ENCODE measurements at places on chromosomes 11 and 22. TPM values are rescaled to one million over a fixed set of nuclear protein-coding genes. Genes with fewer than 3 reads are reported as not detected.

Gene MRGPRX4
- 0.20 TPM for total RNA-seq

DNA sequence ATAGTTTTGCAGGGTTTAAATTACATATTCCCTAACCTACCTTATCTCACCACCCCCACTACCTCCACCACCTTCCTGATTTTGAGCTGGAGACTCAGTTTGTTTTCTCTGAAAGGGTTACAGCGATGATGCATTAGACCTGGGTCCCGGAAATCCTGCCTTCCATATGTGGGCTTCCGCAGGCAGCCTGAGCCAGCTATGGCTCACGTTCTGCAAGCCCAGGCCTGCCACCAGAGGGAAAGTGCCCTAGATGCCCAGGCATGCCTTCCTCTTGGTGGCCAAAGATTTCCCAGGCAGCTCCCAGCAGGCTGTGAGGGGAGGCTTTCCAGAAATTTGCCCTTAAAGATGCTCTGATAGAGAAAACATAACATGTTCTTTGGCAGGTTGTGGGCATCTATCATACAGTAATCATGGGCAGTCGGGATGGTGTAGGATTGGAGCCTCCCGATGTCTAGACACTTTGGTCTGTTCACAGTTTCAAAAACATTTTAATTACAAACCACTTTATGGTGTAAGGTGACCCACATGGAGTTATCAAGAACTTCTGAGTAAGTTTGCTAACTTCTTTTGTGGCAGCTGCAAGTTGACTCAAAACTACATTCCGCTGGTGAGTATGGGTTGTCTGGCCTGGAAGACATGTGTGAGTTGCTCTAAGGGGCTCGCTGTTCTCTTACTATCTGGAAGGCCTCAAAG, 79.3 kb downstream of the MICAL2 start:
- no peak for ATAC-seq

DNA sequence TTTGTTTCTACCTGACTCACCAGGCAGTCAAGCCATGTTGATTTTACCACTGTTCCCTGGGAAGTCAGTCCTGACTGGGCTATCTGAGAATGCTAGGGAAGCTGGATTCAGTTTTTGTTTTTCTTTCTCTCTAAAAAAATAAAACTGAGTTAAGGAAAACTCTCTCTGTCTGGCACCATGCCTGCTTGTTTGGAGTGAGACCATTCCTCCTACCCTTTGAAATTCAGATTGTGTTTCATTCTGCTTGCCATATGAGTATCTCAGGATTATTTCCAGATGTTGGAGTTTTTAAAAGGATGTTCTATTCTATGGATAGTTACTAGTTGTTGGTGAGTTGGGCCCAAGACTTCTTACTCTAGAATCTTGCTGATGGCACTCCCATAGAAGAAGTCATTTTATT, 1917.0 kb downstream of the LRRC4C start:
- ATAC-seq = no peak

DNA sequence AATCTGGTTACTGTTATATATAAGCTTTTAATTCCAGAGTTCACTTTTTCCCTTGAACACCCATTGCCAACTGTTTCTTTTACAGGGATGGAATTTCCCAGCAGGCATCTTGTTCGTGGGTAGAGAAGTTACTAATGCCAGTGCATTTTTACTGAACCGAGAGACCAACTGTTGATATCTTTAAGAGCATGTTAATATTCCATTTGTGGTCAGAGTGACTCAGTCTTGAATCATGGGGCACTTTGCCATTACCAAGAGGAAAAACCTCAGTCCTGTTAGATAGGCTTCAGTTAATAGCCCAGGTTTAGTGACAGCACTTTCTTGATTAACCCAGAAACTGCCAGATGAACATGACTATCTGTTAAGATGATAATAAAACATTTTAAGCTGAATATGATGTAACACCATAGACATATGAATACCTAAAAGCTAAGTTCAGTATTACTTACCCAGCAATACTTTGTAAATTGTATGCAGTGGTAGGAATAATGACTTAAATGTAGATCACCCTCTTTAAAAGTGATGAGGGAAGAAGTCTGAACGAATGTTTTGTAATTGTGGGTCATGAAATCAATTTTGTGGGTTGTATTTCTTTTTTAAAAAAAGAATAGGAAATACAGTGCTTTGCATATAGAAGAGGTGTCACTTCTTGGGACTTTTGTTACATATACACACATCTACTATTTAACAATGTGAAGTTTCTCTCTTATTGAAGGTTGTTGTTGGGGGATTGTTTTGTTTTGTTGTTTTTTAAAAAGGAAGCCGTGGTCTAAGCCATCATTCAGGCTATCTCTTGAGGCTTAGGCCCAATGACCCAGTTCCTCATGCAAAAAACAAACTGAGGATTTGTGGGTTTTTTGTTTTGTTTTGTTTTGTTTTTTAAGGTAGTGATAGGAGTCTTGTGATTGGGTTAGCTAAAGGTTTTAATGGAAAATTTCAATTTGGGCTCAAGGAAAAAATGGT, 79.2 kb upstream of the GRIK4 start:
- no peak for ATAC-seq

DNA sequence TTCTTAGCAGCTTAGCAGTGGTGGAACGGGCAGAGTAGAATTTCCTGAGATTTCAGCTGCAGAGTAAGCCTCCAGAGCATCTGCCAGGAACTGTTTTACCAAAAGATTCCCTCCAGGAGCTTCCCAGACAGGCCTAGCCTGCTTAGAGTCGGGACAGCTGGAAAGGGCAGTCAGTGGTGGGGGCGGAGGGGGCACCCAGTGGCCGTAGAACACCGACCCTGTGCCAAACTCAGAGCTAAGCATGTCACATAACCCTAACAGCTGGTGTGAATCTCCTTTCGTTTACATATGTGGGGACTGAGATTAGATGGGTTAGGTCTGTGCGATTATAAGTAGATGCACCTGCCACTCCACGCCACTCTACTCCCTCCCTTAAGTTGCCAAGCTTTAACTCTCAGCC, 80.0 kb upstream of the CRTAM start:
- no peak for ATAC-seq

DNA sequence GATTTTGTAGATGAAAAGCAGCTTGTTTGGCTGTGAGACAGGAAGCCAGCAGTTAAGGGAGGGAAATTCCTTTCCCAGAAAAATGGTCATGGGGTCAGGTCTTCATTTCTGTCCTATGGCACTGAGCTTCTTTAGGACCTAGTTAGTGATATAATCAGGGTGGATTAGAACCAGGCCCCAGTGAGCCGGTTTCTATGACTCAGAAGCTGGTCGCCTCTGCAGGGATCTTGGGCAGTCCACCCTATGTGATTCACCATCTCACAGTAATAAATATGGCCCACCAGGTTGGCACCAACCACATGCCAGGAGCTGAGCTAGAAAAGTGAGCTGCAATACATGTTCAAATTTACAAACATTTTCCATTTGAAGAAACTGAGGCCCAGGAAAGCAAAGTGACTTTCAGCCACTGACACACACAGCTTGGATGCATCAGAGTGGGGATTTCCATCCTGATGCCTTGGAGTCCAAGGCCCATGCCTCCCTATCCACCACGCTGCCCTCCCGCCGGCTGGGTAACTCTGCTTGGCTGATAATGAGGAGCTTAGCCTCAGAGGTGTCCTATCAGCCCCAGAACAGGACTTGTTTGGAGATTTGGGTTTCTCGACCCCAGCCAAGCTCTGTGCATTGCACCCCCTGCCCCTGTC, 42.0 kb downstream of the CD82 start:
- no peak for ATAC-seq
